ENCODE measurements at places on chromosomes 4 and X.

DNA sequence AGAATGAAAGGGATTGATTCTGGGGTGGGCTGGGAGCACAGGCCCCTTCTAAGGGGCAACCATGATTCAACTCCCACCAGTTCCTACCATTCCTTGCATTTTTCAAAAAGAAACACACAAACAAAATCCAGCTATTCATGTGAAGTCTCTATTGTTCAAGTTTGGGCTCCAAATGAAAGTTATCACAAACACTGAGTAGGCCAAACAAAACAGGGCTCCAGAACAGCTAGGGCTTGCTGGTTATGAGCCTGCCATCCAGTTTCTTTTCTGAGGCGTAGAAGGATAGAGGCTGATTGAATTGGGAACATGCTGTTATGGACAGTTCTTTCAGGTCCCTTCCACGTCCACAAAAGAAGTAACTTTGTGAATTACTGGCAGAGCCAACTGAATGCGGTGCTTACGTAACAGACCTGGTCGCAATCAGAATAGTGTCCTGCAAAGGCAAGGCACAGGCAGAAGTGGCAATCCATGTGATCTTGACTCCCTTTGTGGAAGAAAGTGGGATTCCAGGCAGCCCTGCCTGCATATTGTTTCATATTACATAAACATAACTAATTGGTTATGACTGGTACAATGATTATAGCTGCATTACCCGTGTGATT is 244.5 kb downstream of the SCFD2 start:
- DNase-seq = no peak

- DNase-seq = no peak
Observed at GRCh38 chr4:66653937-66654336, 891.4 kb downstream of the CENPC start.

- DNase-seq = no peak
Observed at GRCh38 chr4:122514671-122515070, 58.1 kb upstream of the IL2 start.

GRCh38 chrX:128458888-128459287 is 406.7 kb upstream of the ACTRT1 start:
- DNase-seq = no peak

Data from ureter (tissue), 1 donor.